ENCODE measurements at places on chromosomes 3 and 15.

DNA sequence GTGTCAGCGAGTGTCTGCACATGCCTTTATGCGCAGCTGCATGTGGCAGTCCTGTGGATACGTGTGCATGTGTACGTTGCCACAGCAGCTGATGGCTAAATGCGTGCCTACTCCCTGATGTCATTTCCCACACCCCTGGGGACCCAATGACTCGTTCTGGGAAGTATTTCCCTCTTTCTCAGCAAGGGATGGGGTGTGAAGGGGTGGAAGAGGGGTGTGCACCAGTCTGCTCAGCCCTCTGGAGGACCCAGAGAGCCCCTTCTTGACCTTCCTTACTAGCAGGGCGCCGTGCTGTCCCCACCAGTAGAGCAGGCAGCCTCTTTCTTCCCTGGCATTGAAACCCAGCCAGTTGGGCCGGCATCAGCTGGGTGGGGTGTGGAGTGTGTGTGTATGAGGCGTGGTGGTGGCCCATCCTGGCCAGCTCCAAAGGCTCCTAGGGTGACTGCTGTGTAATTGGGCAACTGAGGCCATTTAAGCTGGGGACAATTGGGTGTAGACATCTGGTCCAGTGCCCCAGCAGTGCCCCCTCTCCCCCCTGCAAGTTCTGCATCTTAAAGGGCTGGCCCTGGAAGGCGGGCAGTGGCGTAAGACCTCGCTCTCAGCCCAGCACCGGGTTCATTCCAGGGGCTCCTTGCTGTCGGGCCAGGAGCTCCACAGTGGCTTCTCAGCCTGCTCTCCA, 19.2 kb downstream of the SNX33 start:
- peak; percentile 100 for DNase-seq

GRCh38 chr3:184345317-184346144, 8.1 kb downstream of the FAM131A start:
- peak; percentile 78 for DNase-seq

DNA sequence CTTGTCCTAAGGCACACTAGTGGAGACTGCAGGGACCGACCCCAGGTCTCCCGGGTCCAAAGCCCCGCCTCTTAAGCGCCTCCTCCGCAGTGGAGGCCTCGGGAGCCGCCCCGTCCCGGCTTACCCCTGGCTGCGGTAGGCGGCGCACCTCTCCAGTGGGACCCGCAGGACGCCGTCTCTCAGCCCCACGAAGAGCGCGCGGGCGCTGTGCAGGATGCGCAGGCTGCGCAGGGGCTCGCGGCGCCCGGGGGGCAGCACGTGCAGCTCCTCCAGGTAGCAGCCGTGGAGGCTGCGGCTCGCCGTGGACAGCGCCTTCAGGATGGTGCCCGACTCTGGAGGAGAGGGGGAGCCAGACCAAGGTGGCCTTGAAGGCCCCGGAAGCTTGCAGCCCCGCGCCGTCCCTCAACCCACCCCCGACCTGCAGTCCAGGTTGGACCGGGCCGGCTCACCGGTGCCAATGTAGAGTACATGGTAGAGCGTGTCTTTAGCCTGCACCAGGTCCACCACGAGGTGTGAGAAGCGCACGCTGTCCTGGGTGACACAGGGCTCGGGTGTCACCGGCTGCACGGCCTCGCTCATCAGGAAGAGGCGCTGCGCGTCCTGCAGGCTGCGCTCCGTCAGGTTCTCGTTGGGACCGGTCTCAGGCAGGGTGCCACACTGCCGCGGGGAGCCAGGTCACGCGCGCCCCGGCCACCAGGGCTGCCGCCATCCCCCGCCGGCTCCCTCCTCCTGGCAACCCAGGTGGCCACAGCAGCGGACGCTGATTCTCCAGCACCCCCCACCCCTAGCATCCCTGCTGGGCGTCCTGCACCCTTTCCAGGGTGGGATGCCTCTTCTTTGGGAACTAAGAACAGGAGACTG, 105.5 kb downstream of the SEMA5B start:
- no peak for DNase-seq

DNA sequence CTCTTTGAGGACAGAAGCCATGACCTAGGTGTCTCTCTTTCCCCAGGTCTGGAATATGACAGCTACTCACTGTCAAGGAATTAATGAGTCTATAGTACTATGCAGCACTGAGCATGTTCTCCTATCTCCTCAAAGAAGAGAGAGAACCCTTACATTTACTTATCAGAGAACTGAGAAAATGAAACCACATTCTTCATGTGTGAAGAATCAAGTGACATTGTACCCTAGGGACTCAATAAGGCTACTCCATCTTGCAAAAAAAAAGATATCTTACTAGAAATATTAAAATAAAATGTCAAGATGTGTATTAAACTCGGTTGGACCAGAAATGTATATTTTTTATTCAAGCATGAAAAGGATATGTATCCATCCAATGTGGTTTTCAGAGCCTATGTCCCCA, 133.2 kb upstream of the COL8A1 start:
- peak; percentile 62 for DNase-seq

GRCh38 chr3:31880020-31880419, 101.0 kb downstream of the OSBPL10 start:
- no peak for DNase-seq

GRCh38 chr3:111072031-111072921, 660 bp downstream of the NECTIN3 start:
- DNase-seq: peak; percentile 41

GRCh38 chr15:64447536-64448315, 12.7 kb upstream of the ZNF609 start:
- no peak for DNase-seq

- no peak for DNase-seq
Observed at GRCh38 chr15:100113351-100114080, 228.3 kb downstream of the ADAMTS17 start.

- no peak for DNase-seq
Observed at GRCh38 chr3:42116466-42116865, 25.3 kb downstream of the TRAK1 start.

DNA sequence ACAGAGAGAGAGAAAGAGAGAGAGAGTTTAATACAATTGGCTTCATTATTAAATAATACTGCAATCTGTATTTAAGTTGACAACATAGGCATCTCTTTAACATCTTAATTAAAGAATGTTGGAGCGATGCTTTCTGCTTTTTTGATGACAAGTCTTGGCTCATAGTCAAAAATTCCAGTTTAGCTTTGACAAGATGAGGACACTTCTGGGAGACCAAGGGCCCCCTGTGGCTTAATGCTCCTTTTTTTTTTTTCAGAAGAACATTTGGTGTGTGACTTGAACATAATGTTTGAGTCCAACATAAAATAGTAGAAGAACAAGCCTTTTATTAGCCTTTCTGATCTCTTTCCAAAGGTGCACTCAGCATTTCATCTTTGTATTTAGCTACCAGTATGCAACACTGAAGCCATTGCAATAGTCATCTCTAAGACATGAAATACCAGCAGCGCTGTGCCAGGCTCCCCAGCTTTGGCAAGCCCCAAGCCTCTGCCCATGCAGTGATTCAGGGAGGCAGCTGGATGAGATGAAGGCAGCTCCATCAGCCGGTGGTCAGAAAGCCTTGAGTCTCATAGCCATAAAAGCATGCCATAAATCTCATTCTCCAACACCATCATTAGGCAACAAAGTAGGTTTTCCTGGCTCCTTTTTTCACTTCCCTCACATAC, 349.4 kb upstream of the SEMA6D start:
- DNase-seq: peak; percentile 4

GRCh38 chr15:93201940-93202339, 112.9 kb upstream of the RGMA start:
- no peak for DNase-seq

DNA sequence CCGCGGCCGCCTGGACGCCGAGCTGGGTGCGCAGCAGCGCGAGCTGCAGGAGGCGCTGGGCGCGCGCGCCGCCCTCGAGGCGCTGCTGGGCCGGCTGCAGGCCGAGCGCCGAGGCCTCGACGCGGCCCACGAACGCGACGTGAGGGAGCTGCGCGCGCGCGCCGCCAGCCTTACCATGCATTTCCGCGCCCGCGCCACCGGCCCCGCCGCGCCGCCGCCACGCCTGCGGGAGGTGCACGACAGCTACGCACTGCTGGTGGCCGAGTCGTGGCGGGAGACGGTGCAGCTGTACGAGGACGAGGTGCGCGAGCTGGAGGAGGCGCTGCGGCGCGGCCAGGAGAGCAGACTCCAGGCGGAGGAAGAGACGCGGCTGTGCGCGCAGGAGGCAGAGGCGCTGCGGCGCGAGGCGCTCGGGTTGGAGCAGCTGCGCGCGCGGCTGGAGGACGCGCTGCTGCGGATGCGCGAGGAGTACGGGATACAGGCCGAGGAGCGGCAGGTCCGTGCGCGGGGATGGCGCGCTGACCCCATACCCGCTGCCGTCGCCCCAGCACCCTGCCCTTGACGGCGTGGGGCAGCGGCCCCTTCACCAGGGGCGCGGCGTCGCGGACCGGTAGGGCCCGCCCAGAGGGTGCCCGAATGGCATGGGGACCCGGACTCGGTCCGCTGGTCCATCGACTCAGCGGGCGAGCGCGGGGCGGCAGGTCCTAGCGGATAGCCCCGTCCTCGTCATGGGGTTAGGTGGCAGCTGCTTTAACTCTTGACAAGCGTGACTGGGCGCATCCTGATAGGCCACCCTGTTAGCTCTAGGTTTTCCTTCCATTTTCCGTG, 848 bp downstream of the SYNM start:
- peak; percentile 74 for DNase-seq
